ENCODE measurements at places on chromosomes 5 and 9. TPM values are rescaled to one million over a fixed set of nuclear protein-coding genes. Genes with fewer than 3 reads are reported as not detected.

FBN2 gene
- total RNA-seq: 40.0 TPM

BTNL8 gene
- not detected for total RNA-seq

TTC16 gene
- total RNA-seq: not detected

EIF4E1B gene
- total RNA-seq: not detected

SV2C gene
- total RNA-seq: 0.14 TPM

PPP3R2 gene
- total RNA-seq: not detected

Measured in airway epithelial cell (primary cell).